ENCODE measurements at places on chromosomes 1 and 21. TPM values are rescaled to one million over a fixed set of nuclear protein-coding genes. Genes with fewer than 3 reads are reported as not detected.

GRCh38 chr1:14292520-14292919 is 306.0 kb upstream of the KAZN start:
- DNase-seq: no peak
- no peak overlapping the region for H3K27ac ChIP-seq
- no peaks in the 10 kb centered on the region for H3K36me3 ChIP-seq
- H3K27me3 ChIP-seq: peaks cover 6% of the 10 kb centered on the region

- H3K4me1 ChIP-seq: peaks cover 14% of the 10 kb centered on the region
- no peak overlapping the region for H3K27ac ChIP-seq
- H3K36me3 ChIP-seq: peaks cover 4% of the 10 kb centered on the region
- peaks cover 2% of the 10 kb centered on the region for H3K27me3 ChIP-seq
- DNase-seq: no peak
- H3K4me3 ChIP-seq: no peak overlapping the region
Measured at GRCh38 chr21:25558123-25558522, 49.2 kb downstream of the MRPL39 start.

- no peak overlapping the region for H3K4me3 ChIP-seq
- no peak for DNase-seq
Measured at GRCh38 chr1:99171184-99171813, 93.0 kb upstream of the PLPPR4 start.

DNA sequence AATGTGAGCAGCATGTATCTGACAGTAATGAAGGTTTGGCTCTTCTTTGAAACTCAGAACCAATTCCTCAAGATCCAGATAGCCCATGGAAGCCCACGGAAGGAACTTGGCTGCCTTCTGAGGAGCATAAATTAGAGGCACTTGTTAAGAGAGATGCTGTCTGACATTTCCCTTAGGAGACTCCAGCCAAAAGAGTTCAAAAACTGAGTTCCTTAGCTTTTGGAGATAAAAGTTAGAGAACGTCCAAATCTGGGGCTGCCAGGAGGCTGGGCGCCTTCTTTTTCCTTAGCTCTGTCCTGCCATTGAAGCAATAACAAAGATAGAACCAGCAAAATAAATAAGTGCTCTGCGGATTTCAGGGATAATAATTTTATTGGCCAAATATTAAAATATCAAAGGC is 439.6 kb upstream of the USP24 start:
- H3K27ac ChIP-seq: no peak overlapping the region
- no peaks in the 10 kb centered on the region for H3K36me3 ChIP-seq
- H3K4me1 ChIP-seq: peaks cover 4% of the 10 kb centered on the region
- H3K27me3 ChIP-seq: no peaks in the 10 kb centered on the region
- H3K4me3 ChIP-seq: no peak overlapping the region

DNA sequence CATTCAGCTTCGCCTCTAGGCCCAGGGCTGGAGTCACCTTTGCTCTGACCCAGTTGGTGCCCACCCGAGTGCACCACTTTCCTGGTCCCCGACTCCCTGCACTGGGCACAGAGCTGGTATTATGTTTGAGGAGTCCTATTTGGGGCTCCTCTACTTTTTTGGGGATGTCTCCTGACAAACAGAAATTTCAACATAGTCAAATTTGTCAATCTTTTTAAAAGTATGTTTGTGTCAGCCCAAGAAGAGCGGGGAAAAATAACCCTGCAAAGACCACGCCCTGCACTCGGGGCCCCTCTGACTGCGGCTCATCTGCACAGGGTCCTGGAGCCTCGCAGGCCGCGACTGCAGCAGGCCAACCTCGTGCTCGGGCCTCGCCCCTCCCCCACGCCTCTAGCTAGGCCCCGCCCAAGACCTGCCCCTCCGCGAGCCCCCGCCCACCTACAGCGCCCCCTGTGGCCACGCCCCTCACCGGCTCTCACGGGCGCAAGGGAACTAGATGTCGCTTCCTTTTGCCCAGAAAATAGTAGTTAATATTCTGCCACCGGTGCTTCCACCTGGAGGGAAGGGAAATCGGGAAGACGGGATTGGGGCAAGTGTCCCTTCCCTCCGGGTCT is 11.4 kb downstream of the FAM229A start:
- peak overlapping the region; percentile 81 for H3K4me3 ChIP-seq
- peak; percentile 83 for DNase-seq
- peaks cover 13% of the 10 kb centered on the region for H3K27me3 ChIP-seq
- H3K36me3 ChIP-seq: peaks cover 5% of the 10 kb centered on the region
- peak overlapping the region; percentile 75 for H3K27ac ChIP-seq
- peaks cover 66% of the 10 kb centered on the region for H3K4me1 ChIP-seq

DNA sequence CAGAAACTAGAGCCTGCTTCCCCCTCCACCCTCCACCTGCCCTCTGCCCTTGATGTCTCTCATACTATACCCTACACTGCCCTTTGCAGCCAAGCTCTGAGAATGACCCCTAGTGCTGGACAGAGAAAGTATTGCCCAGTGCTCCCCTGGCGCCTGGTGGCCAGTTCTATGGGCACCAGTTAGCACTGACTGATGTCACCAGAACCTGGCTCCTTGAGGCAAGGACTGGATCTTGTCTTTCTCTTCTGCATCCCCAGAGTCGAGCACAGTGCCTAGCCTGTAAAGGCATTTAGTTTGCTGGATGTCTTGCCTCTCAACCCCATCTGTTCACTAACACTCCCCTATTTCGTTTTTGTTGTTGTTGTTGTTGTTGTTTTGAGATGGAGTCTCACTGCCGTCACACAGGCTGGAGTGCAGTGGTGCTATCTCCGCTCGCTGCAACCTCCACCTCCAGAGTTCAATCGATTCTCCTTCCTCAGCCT is 5.9 kb downstream of the PHLDA3 start:
- H3K4me1 ChIP-seq: peaks cover 10% of the 10 kb centered on the region
- peaks cover 8% of the 10 kb centered on the region for H3K27me3 ChIP-seq
- peaks cover 11% of the 10 kb centered on the region for H3K36me3 ChIP-seq
- H3K27ac ChIP-seq: no peak overlapping the region
- no peak for DNase-seq
- no peak overlapping the region for H3K4me3 ChIP-seq

GRCh38 chr1:54842963-54843362 is 41.8 kb upstream of the TTC22 start:
- H3K4me1 ChIP-seq: no peaks in the 10 kb centered on the region
- DNase-seq: no peak
- H3K36me3 ChIP-seq: peaks cover 2% of the 10 kb centered on the region
- H3K4me3 ChIP-seq: no peak overlapping the region
- H3K27ac ChIP-seq: no peak overlapping the region

DNA sequence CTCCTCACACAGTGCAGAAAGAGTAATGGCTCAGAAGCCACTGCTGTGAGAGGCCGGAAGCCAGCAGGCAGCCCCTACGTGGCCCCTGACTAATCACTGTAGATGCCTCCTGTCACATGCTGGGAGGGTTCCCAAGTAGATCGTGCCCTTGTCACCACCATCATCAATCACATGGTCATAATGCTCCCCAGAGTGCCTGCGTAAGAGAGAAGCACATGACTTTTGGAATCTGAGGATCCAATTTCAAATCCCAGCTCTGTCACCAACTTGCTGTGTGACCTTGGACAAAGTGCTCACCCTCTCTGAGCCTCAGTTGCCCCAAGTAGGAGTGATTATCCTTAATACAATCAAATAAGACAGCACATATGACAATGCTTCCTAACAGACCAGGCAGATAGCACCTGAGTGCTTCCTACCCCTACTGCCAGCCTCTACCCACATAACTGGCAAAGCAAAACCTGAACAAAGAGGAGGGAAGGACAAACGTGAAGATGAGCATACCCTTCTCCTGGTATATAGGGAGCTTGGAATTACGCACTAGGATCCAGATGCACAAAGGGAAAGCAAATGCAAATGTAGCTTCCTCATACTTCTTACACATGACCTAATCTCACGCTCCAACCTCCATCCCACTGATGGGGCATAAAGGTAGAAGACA is 65.7 kb downstream of the SDC3 start:
- peaks cover 61% of the 10 kb centered on the region for H3K4me1 ChIP-seq
- peaks cover 20% of the 10 kb centered on the region for H3K27me3 ChIP-seq
- H3K4me3 ChIP-seq: no peak overlapping the region
- no peak overlapping the region for H3K27ac ChIP-seq
- DNase-seq: no peak

The ZNF695 gene
- 3.2 TPM for total RNA-seq

The TIE1 gene
- 643 TPM for total RNA-seq

The IVL gene
- total RNA-seq: not detected

The UBL4B gene
- total RNA-seq: not detected

The AIM2 gene
- total RNA-seq: 29.2 TPM

The COL9A2 gene
- total RNA-seq: 5.4 TPM
